KBM-7 (cell line): ENCODE measurements at places on chromosomes 2 and 18.

GRCh38 chr2:28225473-28226080, 167.1 kb upstream of the FOSL2 start:
- DNase-seq, result no peak

DNA sequence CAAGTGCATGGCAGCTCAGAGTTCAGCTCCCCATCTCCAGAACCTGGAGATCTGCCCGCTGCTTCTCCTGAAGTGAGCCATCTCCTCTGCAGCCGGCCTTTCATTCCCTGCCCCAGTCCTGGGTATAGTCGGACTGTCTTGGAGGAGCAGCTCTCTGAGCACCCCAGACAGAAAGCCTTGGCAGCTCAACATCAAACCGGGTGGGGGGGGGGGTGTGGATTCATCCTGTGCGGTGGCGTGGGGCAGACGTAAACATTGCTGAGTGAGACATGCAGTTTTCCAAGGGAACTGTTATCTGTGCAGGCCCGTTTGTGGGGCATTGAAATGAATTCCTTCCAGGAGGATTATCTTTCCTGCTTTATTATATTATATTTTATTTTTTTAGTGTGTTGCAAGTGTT, 125.9 kb upstream of the MYCN start:
- DNase-seq, result no peak

DNA sequence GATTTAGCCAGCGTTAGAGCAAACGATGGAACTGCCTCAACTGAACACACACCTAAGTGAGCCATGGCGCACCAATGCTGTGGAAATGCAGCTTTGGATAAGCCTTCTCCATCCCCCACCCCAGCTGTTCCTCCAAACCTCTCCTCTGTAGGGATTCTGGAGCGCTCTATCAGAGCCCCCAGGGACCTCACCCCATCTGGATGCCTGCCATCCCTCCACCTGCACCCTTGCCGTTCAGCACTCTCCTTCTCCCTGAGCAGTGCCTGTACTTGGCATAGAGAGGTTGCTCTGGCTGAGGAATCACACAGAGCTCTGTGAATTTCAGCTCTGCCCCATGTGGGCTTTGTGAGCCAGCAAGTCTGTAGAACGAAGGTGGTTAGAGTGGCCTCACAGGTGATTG, 42.8 kb upstream of the INHBB start:
- no peak for DNase-seq

GRCh38 chr2:164504253-164504652, 117.0 kb downstream of the GRB14 start:
- DNase-seq, result no peak

GRCh38 chr18:69246027-69246426, 154.7 kb upstream of the DOK6 start:
- no peak for DNase-seq
